ENCODE measurements at places on chromosomes 2 and 18.

DNA sequence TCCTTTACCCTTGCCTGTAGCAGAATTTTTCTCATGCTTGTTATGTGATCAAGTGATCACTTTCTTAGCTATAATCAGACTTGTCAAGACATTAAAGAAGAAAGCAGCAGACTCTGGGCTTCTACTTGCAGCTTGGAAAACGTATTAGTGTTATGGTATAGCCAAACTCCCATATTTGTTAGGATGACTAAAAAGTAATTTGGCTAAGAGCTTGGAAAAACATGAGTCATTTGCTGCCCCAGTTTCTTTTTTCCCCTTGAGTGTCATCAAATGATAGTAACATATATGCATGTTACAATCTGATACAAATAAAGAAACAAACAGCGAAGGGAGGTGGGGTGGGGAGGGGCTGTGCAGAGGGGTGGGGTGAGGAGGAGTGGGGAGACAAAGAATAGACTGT, 155.5 kb downstream of the IKZF2 start:
- no peak for DNase-seq

- DNase-seq = no peak
Measured at GRCh38 chr2:230268606-230269243, 43.2 kb downstream of the SP140 start.

DNA sequence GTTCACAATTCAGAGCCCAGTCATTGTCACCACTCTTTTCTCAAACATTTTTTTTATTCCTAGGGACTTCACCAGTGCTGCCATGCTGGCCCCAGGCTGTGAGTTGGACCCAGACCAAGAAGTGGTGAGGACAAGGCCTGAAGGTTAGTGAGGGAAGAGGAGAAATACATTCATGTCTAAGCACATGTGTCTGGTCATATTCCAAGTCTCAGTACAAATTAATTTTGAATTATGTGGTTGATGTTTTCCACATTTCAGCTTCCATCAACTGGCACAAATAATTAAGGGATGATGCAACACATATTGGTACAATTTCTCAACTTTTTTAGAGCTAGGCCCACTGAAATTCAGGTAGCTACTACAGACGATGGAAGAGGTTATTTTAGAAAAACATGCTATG, 106.6 kb upstream of the UPP2 start:
- no peak for DNase-seq

DNA sequence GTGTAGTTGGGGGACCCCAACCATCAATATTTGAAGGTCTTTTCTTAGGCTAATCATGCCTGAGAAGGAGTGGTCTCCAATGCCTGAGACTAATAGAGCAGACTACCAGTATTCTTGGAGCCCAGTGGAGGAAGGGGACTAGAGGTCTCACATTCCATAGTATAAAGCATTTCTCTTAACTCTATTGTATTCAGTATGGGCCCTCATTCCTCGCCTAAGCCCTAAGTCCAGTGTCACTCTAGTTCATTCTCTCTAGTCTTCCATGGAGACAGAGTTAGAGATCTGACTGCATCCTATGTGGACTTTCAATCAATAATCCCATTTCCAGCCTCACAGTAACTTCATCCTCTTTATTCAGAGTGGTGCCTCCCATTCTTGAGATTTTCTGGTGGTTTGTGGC, 29.7 kb upstream of the MAP4K4 start:
- no peak for DNase-seq

DNA sequence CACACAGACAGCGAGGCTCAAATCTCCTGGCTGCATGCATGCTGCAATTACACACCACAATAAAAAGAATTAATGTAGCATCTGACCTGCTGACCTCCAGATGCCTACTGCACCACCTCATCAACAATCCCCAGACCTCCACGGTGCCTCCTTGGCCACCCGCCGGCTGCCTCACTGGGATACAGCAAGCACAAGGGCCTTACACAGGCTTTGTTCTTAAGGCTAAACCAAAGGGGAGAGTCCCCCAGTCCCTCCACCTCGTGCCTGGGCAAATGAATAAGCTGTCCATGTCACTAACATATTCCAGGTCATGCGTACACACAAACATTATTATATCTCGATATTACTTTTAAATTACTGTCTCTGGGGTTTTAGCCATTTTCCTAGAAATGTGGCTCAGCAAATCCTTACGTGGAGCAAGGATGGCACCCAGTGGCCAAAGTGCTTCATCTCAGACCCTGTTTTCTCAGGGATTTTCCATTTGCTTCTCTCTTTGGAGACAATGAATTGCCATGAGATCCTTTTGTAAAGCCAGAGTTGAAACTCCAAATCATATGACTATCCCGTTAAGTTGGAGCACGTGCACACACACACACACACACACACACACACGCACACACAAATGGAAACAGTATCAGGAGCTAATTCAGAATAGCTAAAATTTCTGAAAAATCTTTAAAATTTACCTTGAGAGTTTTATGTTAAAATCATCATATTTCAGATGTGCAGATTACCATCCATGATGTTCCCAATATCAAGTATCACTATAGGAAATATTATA, 313.8 kb downstream of the PDE11A start:
- no peak for DNase-seq

- DNase-seq = no peak
Measured at GRCh38 chr18:6982398-6982797, 135.2 kb downstream of the LAMA1 start.

DNA sequence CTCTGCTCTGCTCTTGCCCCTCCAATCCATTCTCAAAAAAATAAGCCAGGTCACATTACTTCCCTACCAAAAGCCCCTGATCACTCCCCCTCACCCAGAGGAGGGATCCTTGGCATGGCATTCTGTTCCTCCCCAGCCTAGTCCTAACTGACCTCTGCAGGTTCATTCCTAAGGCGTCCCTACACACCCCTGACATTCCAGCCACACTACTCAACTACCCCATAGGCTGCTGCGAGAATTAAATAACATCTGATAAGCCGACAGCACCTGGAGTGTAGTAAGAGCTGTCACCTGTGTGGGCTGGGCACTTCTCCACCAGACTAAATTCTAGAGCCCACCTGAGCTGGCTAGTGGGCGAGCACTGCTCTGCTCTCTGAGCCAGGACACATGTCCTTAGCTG, 44.7 kb upstream of the SLC1A4 start:
- no peak for DNase-seq

- no peak for DNase-seq
Measured at GRCh38 chr2:7492719-7493118, 575.5 kb downstream of the RNF144A start.

GRCh38 chr2:9738535-9739496, 104.5 kb upstream of the TAF1B start:
- no peak for DNase-seq

DNA sequence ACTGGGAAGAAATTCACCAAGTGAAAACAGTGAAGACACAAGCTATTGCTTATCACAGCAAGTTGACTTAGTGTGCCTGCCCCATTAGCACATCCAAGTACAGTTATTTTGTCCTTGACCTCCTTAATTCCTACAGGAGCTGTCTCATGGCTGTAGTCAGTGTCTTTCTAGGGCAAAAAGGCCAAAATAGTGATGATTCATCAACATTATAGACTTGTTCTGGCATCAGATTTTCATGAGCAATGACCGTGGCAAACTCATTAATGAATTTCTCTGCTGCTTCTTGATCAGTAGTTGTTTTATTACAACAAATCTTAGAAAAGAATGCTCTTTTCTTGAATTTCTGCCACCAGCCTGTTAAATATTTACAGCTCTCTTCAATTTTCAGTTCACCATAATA, 1169.3 kb upstream of the DDX18 start:
- no peak for DNase-seq

DNA sequence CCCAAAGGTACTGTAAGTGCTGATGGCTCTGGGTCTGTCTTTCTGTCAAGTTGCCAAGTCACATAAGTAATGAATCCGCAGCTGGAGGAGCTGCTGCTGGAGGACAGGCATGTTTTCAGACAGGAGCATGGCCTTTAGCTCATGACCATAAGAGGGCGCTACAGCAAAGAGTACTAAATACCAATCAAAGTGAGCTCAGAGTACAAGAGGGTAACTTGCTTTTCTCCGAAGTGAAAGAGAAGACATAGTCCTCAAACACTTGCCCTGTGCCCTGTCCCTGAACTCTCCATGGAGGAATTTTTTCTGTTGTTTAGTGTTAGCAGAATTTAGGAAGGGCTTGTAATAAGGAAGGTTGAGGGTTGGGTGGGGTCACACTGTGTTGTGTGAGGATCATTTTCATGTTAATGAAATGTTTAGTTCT, 58.0 kb upstream of the EML6 start:
- DNase-seq = no peak

DNA sequence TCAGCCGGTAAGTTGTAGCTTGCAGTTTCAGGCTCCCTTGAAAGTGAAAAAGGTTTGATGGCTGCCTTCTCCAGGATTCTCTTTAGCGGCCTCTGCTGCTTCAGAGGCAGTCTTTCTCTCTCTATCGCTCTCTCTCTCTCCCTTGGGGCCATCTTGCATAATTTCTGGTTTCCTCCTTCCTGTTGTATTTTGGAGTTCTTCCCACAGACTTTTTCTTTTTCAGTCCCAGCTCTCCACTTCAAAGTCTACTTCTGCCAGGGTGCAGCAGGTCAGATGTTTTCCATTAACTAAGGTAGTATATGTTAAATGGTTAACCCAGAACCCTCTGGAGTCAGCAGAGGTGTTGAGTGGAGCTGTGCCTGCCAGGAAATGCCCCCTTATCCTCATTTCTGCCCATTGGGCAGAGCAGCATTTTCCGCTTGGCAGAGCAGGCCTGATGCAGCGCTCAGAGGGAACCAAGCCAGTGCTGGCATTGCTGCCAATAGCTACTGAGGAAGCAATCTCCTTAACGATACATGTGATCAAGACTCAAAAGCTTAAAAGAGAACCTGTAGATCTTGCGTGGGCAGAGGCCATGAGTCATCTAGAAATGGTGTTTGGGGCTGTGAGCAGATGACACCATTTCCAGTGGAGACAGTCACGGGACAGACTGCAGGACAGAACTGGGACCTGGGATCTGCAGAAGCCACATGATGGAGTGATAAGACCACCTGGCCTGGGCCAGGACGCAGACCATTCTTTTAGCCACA, 20.8 kb downstream of the DBI start:
- peak; percentile 86 for DNase-seq

DNA sequence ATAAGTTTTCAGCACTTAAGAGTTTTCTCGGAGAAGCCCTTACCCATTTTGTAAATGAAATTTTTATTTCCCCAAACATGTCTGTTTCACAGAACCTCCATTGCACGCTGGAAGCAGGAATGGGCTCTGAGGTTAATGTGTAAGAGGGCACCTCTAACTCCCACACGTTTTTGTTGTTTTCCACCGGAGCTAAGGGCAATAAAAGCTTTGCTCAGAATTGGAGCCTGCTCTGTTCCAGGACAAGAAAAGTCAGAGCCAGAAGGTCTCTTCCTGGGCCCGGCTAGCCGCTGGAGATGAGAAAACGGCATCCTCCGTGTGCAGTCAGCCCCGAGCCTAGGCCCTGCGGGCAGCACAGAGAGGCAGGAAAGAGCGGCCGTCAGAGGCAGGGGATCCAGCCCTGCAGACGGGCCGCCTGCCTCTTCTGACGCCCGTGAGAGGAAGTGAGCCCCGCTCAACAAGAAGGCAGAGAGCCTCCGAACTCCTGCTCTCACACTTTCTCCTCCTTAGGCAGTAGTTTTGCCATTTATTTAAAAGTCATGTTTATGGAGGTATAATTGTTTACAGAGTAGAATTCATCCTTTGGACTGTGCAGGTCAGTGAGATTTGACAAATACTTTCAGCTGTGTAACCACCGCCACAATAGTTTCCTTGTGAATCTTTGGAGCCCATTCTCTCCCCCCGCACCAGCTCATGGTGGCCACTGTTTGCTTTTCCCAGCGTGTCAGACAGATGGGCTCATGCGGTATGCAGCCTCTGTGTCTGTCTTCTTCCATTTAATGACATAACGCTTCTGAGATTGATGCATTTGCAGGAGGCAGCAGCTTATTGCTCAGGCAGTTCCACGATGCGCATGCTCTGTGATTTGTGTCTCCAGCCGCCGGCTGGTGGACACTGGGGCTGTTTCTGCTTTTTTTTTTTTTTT, 117.3 kb downstream of the GALR1 start:
- peak; percentile 21 for DNase-seq

GRCh38 chr18:63312019-63312409, 7.6 kb downstream of the BCL2 start:
- DNase-seq = no peak

DNA sequence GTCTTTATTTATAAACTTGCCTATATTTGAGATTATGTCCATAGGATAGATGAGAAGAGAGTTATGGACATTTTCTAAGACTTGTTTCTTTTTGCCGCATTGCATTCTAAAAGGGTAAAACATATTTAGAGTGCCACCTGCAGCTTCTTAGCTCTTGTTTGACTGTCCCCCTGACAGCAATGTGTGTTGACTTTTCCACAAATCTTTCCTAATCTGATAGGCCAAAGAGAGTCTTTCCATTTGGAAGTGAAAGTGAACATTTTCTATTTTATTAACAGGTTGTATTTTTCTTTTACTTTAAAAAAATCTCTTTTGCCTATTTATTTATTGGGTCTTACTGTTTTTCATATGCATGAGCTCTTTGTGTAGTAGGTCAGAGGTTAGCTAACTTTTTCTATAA, 58.4 kb downstream of the FMNL2 start:
- DNase-seq = no peak

- no peak for DNase-seq
Measured at GRCh38 chr2:30798536-30798991, 8.7 kb downstream of the CAPN13 start.

DNA sequence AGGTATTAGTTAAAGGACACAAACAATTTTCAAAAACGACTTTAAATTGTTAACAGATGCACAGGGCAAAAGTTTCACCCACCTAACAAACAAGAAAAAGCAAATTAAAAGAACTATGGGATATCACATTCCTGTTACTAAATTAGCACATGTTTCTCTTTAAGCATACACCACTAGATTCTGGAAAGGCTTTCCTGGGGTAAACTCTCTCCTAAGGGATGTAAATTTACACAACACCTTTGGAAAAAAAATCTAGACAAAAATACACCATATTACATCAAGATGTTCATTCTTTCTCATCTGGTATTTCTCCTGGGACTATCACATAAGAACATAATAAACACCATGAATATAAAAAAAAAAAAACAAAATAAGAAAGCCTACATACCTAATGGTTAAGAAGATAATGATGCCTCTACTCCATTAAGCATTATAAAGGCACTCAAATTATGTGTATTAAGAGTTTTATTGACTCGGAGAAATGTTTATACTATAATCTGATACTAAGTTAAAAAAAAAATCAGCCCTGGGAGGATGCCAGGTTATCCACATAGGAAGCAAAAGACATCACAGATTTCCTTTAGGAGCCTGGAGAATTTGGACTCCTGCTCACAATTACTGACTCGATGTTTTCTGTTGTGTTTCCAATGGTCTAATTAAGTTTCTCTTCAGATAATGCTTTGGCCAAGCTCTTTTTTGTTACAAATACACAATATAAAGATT, 82.8 kb upstream of the AFF3 start:
- DNase-seq = no peak

DNA sequence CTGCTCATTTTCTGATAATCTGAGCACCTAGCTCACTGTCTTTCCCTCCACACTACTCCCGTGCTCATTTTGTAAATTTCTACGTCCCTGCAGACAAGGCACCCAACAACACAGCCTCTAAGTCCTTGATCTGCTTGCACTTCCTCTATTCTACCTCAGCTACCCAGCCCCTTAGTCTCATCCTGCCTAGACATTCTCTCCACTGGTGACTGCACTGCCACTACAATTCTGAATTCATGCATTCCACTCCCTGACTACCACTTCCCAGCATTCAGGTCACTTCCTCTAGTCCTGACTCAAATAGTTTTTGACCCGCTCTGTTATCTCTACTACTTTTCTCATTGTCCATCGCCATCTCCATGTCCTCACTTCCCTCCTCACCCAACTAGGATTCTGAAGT, 155.7 kb downstream of the DYM start:
- DNase-seq = no peak
